Activated naive CD4-positive, alpha-beta T cell (primary cell): ENCODE measurements at places on chromosomes 7 and 10.

- DNase-seq = no peak
Observed at GRCh38 chr10:118571123-118571522, 24.3 kb downstream of the PRLHR start.

DNA sequence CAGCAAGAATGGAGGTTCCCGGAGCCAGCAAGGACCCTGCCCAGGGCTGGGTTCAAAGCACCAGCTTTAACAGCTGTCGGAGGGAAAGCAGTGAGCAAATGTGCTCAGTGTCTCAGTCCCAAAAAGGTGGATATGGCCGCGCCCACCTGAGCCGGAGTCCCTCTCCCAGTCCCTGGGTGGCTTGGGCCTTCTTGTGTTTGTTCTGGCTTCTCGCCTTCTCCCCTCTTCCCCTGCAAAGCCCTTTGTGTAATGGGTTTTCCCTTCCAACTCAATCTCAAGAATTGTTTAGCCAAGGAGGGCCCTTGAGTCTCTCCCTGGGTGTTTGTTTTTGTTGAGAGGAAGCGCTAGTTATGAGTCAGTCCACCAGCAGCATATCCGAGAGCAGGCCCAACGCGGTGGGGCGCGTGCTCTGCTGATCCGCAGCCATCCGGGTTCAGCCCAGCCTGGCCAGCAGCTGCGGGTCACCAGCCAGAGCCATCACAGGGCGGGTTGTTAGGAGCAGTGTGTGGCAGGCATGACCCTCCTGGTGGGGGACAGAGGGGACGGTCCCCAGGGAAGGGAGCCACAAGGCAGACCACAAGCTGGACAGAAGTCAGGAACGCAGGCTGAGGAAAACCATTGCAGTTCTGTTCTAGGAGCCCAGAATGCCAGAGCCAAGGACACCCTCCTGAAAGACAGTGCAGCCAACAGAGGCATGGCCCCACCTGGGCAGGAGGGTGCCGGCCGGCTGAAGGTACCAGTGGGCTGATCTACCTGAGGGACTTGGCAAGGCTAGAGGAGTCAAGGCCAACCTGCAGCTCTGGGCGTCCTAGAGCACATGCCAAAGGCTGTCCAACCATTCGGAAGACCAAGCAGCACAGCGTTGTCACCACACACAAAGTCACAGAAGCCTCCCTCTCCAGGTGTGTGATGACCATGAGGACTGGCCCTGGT lies 21.3 kb downstream of the CALML3 start:
- DNase-seq = no peak

- no peak for DNase-seq
Observed at GRCh38 chr7:112505495-112505894, 24.7 kb downstream of the LSMEM1 start.

DNA sequence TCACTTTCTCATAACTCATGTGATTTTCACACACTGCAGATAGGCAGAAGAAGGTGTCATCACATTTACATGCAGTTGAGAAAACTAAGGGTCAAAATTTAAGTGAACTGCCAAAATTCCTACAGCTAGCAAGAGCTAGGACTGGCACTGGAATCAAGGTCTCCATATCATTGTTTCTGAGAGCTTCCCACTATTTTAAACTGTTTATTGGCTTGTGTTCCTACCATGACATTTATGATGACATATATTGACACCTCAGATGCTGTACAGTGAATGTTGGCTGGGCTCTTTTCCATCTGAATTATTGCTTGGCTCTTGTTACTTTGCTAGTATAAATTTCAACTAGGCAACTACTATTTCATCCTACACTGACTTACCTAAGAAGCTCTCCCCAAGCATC lies 2.0 kb downstream of the THSD7A start:
- no peak for DNase-seq

GRCh38 chr10:121519901-121520493 lies 78.2 kb downstream of the FGFR2 start:
- DNase-seq = no peak

- DNase-seq = no peak
Observed at GRCh38 chr7:158350166-158350900, 237.3 kb downstream of the PTPRN2 start.

GRCh38 chr7:43430411-43430810 lies 152.5 kb upstream of the STK17A start:
- DNase-seq = no peak

DNA sequence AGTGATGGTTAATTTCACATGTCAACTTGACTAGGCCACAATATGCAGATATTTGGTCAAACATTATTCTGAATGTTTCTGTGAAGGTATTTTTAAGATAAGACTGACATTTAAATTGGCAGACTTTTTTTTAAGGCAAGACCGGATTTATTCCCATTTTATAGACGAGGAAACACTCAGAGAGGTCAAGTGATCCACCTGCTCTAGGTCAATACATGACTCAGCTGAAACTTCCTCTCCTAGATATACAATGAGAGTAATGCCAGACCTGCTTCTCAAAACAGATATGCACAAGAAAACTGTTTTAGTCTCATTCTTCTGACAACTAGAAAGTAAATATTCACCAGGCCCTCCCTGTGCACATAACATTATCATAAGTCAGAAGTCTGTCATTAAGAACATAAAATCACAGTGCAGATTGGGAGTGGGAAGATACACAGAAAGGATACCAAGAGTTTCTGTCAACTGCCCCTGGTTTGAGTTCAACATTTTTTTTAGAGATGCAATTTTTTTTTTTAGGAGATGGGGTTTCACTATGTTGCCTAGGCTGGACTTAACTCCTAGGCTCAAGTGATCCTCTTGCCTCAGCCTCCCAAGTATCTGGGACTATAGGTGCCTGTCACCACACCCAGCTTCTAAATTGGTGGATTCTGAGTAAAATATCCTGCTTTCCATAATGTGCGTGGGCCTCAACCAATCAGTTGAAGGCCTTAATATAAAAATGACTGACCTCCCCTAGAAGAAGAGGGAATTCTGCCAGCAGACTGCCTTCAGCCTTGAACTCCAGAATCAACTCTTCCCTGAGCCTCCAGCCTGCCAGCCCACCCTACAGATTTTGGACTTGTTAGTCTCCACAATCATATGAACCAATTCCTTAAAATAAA lies 121.4 kb downstream of the ZFAND4 start:
- DNase-seq = no peak

GRCh38 chr10:105071980-105072379 lies 430.9 kb downstream of the SORCS3 start:
- DNase-seq = no peak

DNA sequence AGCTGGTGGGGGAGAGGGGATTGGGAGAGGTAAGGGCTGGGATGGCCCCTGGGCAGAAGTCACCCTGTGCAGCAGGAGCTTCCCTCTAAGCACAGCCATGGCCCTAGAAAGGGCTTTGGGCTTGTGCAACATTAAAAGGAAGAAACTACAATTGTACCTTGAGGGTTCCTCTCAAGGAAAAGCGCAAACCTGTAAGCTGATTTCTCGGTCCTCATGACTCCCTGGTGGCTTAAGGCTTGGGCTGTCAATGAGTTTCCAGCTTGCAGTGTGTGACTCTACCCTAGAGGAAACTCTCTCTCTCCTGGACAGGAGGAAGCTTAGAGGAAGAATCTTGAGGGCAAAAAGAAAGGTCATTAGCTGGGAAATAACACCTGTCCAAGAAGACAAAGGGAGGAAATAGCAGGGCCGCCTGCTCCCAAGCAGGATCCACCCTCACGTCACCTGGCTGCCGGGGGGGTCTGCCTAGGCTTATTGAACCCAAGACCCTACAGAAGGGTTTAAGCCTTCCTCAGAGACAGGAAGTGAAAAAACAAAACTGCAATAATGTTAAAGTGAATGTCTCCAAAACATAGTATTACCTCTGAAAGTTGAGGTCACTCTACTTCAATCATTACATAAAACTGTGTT lies 112.5 kb downstream of the WDR11 start:
- no peak for DNase-seq
